NB4 (cell line): ENCODE measurements at places on chromosomes 11 and 22.

- peak; percentile 72 for DNase-seq
Observed at GRCh38 chr11:130070109-130070845, 583 bp downstream of the APLP2 start.

DNA sequence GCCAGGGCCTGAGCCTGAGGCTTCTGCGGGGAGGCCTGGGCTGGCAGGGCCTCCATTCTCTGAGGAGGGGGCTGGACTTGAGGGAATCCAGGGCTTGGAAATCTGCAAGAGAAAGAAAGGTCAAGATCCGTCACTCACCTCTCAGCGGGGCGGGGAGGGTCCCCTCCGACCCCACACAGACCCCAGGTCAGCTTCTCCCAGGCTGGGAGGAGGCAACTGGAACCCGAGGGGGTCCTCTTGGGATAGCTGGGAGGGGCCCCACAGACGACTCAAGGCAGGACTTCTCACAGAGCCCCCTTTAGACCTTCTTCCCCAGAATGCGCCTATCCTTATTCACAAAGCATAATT, 11.0 kb downstream of the TNKS1BP1 start:
- no peak for DNase-seq

GRCh38 chr11:63549411-63549810, 12.8 kb downstream of the PLAAT4 start:
- no peak for DNase-seq

GRCh38 chr11:57237204-57237681, at the start of gene APLNR:
Gene APLNR, minus strand, starts transcription at chr11:57237250. Its CDS starts 246 bp downstream, at chr11:57237004.
- peak; percentile 74 for DNase-seq

DNA sequence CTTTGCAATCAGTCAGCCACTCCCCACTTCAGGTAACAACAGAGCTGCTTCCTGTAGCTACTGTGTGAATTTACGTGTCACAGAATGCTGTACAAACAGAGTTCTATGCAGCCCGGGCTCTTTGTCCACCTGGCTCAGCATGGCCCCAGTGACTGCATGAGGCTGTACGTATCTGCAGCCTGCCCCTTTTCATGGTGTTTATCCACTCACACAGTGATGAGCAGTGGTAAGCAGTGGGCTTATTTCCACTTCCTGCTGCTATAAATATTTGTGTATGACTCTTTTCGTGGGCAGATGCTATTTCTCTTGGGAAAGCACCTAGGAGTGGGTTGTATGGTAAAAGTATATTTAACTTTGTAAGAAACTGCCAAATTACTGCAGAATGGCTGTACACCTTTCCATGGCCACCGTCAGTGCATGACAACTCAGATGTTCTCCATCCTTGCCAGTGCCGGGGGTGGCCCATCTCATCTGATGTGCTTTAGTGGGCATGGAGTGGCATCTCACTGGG, 43.3 kb downstream of the MYEOV start:
- no peak for DNase-seq

- DNase-seq, result no peak
Observed at GRCh38 chr22:49807780-49808708, 19.6 kb downstream of the BRD1 start.
